ENCODE measurements at places on chromosomes 2 and 18.

DNA sequence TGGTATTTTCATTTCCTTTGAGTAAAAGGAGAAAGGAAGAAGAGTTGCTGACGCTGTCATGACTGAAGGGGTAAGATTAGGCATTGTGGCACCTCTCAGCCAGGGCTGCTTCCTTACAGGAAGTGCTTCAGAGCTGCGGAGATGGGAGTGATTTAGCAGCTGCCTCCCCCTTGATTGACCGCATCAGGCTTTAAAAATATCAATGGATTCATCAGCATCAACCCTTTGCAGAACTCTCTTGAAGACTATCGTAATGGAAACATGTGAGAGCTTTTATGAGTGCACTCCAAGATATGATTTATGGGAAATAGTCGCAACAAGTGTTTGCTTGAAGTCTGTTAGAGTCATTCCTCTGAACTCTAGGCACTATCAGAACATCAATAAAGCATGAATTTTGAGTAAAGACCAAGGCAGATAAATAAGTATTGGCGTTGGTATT lies 141.1 kb downstream of the CSRNP3 start:
- no peak for DNase-seq

- no peak for DNase-seq
These were observed at the start of gene DCC for GRCh38 chr18:52339891-52340371. TSS of gene DCC (plus strand) at chr18:52340197. CDS start at chr18:52340788, 591 bp downstream.

- no peak for DNase-seq
These were observed 148.8 kb downstream of the ANKRD44 start for GRCh38 chr2:197161774-197162173.

- DNase-seq, result no peak
These were observed 42.3 kb downstream of the KCTD1 start for GRCh38 chr18:26506012-26506411.

DNA sequence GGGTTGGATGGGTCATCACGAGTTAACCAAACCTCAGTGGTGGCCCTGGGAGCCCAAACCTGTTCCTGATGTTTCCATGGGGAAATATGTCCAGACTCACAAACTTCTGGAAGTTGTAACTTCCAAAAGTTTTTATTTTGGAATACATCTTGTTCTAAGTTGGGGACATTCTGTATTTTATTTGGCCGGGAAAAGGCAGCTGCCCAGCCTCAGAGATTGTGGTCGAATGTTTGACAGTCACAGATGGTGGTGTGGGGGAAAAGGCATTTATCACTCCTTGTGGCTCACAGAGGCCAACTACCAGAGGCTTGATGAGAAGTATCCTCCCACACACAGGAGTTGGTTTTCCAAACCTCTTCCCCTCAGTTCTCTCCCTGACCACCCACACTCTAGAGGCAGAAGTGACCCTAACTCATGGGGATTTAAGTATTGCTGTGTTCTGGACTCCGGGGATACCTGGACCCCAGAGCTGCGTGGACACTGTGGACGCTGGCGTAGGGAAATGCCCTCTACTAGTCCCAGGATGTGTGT lies 124.7 kb upstream of the PPP1CB start:
- no peak for DNase-seq

DNA sequence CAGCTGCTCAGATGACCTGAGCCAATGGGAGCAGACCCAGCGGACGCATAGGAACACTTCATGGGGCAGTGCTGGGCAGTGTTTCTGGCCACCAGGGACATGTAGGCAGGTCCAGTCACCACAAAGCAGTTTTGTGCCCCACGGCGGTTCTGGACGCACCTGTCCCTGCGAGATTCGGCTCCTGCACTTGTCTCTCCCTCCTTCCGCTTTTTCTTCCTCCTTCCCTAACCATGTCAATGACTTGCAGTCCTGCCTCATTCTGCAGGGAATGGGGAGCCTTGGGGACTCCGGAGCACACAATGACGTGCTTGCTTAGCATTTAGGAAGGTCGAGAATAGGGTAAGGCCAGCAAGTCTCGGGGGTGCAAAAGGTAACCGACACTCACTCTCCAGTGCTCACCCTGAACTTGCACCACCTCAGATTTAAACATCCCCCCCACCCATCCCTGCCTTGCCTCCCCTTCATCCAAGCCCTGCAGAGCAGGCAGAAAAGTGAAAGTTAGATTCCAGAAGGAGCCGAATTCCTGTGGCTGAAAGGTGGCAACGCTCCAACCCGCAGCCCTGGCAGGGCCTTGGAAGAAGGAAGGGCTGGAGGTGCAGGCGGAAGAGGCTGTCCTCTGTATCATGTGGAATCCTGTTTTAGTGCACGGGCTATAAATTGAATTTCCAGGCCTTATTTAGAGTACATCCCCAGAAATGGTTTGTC lies 40.5 kb upstream of the ATG16L1 start:
- no peak for DNase-seq

GRCh38 chr2:98444436-98445176 lies at the start of gene INPP4A:
TSS of gene INPP4A (plus strand) at chr2:98444858. CDS start at chr2:98520049, 75,191 bp downstream.
- DNase-seq, result peak; percentile 69

GRCh38 chr2:28117104-28117596 lies 226.6 kb downstream of the BABAM2 start:
- DNase-seq, result no peak

GRCh38 chr2:241859017-241859435 lies 332 bp upstream of the PDCD1 start:
- no peak for DNase-seq

- no peak for DNase-seq
These were observed 126.7 kb downstream of the BCL2 start for GRCh38 chr18:63192885-63193349.

All from activated CD8-positive, alpha-beta memory T cell treated with anti-CD3 and anti-CD28 coated beads for 1 hour (primary cell).